Stimulated activated CD4-positive, alpha-beta T cell treated with anti-CD3 and anti-CD28 coated beads, Interleukin-1b, Interleukin-23, amount 100 ng/mL, for 1 hour (primary cell): ENCODE measurements at places on chromosomes 7 and 10.

DNA sequence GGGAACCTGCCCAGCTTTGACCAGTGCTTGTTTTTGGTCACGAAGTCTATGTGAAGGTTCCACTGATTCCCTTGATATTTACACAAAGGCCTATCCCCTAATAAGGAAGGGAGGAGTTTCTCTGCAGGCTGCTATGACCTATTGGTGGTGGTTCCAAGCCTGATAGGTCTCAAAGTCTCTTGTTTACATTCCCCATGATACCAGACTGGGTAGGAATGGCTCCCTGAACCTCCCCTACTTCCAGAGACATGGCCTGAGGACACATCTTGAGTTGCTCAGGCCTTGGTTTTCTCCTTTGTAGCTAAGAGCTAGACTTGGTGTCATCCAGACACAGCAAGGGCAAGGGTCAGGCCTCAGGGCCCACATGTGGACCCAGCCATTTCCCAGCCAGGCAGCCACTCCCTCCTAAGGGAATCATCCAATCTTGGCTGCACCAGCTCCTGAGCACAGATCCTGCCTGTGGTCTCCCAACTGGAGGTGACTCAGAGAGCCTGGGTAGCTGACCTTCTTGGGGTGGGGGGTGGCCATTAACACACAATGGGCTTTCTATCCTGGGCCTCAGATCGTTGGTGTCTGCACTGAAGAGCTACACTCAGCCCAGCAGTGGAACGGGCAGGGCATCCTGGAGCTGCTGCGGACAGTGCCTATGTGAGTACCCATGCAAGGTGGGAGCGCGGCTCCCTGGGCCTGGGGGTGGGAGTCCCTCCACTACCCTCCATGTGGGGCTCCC is 51.0 kb upstream of the TRIM8 start:
- no peak for DNase-seq

- DNase-seq = peak; percentile 21
Observed at GRCh38 chr10:12264204-12264940, 68.4 kb downstream of the CDC123 start.

DNA sequence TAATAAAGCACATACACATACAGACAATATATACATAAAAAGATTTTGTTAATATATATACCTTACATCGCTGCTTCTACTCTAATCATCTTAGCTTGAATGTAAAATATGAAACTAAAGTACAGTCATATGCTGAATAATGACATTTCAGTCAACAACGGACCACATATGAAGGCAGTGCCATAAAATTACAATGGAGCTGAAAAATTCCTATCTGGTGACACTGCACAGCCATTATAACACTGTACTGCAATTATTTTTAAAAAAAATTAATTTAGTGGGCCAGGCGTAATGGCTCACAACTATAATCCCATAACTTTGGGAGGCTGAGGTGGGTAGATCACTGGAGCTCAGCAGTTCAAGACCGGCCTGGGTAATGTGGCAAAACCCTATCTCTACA is 122.3 kb downstream of the JMJD1C start:
- no peak for DNase-seq

DNA sequence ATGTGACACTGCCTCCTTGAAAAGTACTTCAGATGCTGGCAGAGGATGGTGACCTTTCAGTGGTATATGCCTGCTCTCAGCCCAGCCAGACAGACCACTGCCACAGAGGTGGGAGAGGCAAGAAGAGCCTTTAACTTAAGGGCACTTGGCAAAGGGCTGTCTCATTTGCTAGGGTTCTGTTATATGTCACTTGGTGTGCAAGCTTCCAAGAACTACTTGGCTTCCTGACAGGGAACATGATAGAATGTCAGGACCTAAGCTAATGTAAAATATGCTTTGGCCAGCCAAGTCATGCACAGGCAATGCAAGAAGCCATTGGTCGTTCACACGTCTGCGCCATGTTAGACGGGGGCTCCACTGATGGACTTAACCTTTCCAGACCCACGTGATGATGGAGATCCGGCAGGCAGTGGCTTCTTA is 54.7 kb downstream of the RBM20 start:
- no peak for DNase-seq

DNA sequence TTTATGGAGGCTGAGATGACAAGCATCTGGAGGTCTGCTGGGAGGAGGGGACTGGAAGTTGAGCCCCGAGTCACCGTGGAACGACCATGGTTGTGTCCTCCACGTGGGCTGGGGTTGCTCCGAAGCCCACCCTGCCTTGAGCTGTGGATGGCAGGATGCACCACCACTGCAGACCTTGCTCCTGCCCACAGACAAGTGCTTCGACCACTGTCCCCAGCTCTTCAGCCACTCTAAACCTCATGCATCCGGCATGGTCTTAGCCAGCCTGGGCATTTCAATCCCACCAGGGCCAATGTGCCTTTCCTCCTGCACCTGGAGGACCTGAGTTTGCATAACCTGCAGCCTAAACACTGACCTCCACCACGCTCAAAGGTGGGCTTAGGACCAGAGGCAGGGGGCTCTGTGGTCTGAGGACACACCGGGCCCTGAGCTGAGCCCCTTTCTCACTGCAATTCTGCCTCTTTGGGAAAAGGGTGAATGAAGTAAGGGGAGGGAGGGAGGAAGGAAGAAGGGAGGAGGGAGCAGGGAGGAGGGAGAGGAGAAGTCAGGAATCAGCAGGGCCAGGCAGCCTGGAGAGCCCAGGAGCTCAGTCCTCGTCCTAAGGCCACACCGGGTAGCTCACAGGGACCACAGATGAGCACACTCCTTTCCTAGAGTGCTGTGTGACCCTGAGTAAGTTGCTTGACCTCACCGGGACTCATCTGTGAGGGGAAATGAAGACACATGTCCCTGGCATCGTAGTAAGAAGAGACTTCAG is 44.8 kb upstream of the DNAAF5 start:
- no peak for DNase-seq

- DNase-seq = no peak
Observed at GRCh38 chr10:299969-300368, 164.7 kb downstream of the ZMYND11 start.

GRCh38 chr10:47264797-47265281 is 35.2 kb upstream of the GDF10 start:
- peak; percentile 15 for DNase-seq

GRCh38 chr10:2620827-2621521 is 446.4 kb upstream of the PFKP start:
- no peak for DNase-seq

- no peak for DNase-seq
Observed at GRCh38 chr10:70137927-70138883, 5.6 kb upstream of the AIFM2 start.

- DNase-seq = no peak
Observed at GRCh38 chr7:116573541-116573940, 48.7 kb downstream of the CAV1 start.

DNA sequence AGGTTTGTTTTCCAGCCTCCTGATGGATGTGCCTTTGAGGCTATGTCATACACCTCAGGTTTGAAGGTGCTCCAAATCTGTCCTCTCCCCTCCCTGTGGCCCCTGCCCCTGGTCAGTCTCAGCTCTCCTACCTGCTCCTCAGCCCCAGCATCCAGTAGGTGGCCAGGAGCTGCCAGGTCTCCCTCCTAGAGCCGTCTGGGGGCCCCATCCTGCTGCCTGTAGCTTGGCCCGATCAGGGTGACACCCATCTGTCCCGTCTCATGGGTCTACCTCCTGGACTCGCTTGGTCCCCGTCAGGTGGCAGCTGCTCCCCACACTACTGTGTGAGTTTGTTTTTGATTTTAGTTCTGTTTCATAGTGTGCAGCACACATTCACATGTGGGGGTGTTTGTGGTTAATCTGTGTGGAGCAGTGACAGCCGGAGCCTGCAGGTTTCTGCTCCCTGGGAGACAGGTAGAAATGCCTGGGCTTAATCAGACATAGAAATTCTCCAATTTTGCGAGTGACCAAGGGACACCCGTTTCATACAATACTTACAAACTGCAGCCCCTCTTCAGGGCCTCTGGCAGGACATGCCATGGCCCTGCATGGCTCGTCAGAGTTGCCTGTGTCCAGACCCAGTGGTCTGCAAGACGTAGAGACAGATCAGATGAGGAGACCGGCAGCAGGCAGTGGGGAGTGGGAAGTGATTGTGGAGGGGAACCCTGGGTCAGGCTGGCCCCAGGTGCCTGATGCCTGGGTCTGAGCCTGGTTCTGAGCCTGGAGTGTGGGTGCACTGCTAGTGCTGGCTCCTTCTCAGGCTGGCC is 17.1 kb downstream of the ADCY1 start:
- no peak for DNase-seq

- DNase-seq = no peak
Observed at GRCh38 chr7:94655848-94656657, at the start of gene SGCE. Gene SGCE (minus strand): TSS chr7:94656133. CDS start chr7:94656098, 35 bp downstream.

DNA sequence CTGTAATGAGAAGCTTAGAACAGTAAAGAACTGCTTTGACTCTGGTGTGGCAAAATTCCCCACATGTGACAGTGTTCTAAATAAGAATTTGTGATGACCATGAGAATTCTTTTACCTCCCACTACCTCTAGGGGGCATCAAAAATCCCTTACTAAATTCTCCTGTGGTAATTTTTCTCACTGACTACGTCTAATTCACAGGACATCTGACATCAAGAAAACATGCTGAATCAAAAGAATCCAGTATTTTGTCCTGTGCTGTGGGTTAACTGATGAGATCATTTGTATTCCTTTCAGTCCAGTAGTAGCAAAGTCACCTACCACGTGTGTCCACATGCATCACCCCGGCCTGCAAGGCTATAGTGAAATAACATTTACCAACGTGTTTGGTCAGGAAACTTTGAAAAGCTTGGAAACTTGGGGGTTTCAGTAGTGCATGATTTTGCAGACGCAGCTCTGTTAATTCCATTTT is 103.8 kb downstream of the ATE1 start:
- no peak for DNase-seq

- no peak for DNase-seq
Observed at GRCh38 chr10:3914733-3915132, 129.7 kb upstream of the KLF6 start.

GRCh38 chr7:82740246-82740848 is 296.8 kb upstream of the CACNA2D1 start:
- DNase-seq = no peak

- no peak for DNase-seq
Observed at GRCh38 chr7:155961241-155962190, 149.3 kb upstream of the SHH start.

- DNase-seq = no peak
Observed at GRCh38 chr10:34033078-34033477, 698.6 kb upstream of the NRP1 start.

- DNase-seq = no peak
Observed at GRCh38 chr10:101120884-101121653, 10.0 kb upstream of the TLX1 start.

DNA sequence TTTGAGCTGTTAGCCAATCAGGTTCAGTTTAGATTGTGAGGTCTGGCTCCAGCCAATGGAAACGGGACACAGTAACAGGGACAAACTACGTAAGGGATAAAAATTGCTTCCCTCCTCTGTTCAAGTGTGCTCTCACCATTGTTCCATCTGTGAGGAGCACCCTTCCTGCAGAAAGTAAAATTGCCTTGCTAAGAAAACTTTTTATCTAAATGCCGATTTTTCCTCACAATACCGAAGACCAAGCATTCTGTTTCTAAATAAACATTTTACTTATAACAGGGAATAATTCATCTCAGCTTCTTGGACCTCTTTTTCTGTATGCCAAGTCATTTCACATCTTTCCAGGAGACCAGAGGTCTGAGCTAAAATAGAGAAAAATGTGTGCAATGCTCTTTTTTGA is 59.6 kb upstream of the ZRANB1 start:
- DNase-seq = no peak

DNA sequence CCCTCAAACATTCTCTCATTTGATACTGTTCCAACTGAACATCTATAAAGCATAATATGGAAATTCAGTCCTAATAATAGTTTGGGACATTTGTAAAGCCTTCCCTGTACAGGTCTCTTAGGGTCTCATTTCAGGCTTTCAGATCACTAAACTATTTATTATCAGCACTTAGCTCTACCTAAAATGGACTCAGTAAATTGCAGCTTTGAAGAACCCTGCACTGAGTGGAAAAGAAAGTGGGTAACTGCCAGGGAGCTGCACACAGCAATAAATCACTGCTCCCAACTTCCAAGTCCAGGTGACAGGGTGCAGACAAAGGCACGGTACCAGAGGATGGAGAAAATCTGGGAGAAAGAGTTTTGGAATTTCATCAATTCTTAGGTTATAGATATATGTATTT is 164.9 kb upstream of the AOAH start:
- no peak for DNase-seq

DNA sequence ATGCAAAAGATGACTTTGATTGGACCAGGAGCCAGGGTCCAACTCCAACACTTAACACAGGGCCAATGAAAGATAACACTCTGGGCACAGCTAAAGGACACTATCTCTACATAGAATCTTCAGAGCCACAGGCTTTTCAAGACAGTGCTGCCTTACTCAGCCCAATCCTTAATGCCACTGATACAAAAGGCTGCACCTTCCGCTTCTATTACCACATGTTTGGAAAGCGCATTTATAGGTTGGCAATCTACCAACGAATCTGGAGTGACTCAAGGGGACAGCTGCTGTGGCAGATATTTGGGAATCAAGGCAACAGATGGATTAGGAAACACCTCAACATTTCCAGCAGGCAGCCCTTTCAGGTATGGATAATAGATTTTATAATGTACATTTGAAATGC is 160.7 kb downstream of the MALRD1 start:
- DNase-seq = no peak

DNA sequence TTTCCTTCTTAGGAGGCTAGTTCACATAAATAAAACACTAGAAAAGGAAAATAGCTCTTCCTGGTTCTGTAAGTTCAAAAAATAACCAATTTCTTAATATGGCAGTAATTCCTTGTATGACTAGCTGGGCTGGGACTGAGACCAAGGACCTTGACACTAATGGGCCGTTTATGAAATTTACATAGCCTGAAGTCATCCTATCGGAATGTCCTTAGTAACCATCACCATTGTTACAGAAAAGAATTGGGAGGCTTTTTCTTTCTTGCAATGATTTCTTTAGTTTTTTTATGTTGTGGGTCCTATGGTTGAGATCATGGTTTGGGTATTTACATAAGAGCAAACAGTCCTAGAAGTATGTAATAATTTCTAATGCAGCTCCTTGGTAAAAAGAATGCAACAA is 87.1 kb upstream of the HDAC9 start:
- DNase-seq = no peak

- no peak for DNase-seq
Observed at GRCh38 chr10:79222186-79222585, 125.1 kb upstream of the PPIF start.

DNA sequence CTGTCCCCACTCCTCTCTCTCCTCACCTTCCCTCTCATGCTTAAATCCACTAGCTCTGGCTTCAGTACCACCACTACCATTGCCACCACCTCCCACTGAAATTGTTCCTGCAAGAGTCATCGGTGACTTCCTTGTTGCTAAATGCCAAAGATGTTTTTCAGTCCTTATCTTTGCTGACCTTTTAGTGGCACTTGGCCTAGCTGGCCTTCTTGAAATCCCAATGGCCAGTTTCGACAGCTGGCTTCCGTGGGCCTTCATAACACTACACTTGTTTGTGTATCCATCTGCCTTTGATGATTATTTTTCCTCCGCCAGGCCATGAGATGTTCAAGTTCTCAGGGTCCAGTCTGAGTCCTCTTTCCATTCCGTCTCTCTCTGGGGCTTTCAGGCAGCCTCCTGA is 118.2 kb upstream of the NANOS1 start:
- no peak for DNase-seq
